ENCODE measurements at places on chromosomes 12 and 14.

GRCh38 chr12:46676396-46676795 is 149.4 kb downstream of the SLC38A4 start:
- DNase-seq = no peak

- DNase-seq = no peak
Observed at GRCh38 chr12:41026151-41026550, 162.0 kb upstream of the PDZRN4 start.

DNA sequence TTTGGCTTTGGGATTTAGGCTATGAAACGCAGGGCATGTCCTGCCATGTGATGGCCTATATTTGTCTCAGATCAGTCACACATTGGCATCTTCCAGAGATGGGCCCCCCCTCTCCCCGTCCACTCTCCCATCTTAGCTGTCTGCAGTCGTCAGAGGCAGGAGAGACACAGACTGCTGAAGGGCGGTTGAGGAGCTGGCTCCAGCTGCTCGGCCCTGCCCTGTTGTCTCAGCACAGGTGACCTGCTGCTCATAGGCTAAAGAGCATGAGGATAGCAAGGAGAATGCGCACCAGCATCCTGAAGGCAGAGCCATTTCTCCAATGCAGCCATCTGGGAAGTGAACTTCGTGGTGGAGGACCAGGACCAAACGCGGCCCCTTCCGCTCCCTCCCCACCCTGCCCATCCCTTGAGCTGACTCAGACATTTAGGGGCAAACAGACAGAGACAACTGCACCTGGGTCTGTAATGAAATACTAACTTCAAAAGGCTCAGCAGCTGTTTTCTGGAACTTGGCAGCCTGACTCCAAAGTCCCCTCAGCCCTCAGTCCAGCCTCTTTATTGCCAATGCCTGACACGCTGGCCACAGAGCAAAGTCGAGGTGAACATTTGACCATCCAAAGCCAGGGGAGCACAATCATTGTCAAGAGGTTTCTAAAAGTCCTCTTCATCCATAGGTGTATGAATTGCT is 22.3 kb downstream of the FZD10 start:
- no peak for DNase-seq

GRCh38 chr12:4137015-4137414 is 136.5 kb upstream of the CCND2 start:
- DNase-seq = no peak

DNA sequence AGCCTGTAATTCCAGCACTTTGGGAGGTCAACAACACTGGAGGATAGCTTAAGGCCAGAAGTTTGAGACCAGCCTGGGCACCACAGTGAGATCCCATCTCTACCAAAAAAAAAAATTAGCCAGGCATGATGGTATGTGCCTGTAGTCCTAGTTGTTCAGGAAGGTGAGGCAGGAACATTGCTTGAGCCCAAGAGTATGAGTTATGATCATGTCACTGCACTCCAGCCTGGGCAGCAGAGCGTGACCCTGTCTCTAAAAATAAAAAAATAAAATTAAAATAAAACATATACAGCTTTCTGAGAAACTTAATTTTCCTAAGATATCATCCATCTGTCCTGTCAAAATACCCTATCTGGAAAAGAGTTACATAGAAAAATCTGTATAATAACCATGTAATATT is 38.9 kb downstream of the EML5 start:
- no peak for DNase-seq
